Natural killer cell (primary cell): ENCODE measurements at places on chromosomes 13 and 19. TPM values are rescaled to one million over a fixed set of nuclear protein-coding genes. Genes with fewer than 3 reads are reported as not detected.
A peak's percentile ranks its signal among the peaks of the same experiment; 100 is the strongest.

TEX29 gene
- not detected for total RNA-seq

MARK4 gene
- 53.6 TPM for total RNA-seq

PEAK3 gene
- 8.4 TPM for total RNA-seq

CAPS gene
- 41.6 TPM for total RNA-seq

ZNF320 gene
- total RNA-seq = 14.0 TPM

MBD3L2 gene
- total RNA-seq = not detected

GRCh38 chr19:5988517-5989387 is 10.8 kb upstream of the RANBP3 start:
- DNase-seq = no peak

DNA sequence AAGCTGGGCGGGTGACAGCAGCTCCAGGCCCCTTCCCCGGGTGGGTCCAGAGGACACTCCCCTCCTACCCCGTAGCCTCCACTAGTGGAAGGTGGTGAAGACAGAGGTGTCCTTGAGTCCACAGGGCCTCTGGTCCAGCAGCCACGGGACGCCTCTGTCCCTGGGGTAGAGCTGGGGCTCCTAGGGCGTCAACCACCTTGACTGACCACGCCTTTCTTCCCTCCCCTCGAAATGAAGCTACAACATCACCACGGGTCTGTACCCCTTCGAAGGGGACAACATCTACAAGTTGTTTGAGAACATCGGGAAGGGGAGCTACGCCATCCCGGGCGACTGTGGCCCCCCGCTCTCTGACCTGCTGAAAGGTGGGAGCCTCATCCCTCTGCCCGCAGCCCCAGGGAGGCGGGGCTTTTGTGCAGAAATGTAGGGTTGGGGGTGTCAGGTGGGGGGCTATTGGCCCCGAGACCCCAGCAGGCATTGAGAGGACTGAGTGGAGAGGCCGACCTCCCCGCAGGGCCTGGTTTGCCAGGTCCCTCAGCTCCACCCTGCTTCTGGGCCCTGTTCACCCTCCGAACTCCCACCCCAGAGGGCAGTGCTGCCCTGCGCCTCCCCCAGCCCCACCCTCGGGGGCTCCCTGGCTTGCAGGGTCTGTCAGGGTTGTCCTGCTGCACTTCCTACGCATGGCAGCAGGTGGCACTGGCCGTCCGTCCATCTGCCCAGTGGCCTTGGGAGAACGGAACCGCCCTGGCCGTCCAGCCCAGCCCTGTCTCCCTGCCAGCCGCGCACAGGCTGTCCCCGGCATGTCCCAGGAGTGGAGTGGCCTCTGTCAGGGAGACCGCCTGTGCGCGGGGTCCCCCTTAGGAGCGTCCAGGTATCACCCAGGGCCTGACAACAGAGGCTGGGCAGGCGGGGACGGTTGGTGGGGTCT is 15.7 kb downstream of the STK11 start:
- no peak for DNase-seq

DNA sequence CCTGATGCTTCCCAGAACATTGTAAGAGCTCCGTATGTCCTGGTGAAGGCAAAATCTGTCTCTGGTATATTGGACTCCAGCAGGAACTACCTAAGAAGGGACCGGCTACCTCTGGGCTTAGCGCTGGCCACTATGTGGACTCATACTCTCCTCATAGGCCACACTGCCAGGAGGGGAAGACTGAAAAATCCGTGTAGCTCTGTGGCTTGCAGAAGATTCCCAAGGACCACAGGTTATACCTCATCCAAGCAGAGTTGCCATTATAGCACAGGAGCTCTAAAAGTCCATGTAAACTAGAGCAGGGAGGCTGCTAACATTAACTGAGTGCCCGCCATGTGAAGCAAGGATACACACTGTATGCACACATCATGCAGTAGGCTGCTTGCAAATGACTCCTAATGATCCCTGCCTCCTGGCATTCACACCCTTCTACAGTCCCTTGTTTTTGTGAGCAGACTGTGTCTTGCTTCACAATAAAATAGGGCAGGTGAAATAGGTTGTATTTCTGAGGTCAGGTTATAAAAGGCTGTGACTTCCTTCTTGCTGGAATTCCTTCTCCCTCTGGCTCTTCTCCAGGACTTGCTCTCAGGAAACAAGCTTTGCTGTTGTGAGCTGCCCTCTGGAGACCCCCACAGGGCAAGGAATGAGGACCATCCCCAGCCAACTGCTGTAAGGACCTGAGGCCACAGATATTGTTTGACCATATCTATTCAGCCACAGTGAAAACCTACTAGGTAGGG is 192.6 kb upstream of the UBL3 start:
- DNase-seq = no peak

DNA sequence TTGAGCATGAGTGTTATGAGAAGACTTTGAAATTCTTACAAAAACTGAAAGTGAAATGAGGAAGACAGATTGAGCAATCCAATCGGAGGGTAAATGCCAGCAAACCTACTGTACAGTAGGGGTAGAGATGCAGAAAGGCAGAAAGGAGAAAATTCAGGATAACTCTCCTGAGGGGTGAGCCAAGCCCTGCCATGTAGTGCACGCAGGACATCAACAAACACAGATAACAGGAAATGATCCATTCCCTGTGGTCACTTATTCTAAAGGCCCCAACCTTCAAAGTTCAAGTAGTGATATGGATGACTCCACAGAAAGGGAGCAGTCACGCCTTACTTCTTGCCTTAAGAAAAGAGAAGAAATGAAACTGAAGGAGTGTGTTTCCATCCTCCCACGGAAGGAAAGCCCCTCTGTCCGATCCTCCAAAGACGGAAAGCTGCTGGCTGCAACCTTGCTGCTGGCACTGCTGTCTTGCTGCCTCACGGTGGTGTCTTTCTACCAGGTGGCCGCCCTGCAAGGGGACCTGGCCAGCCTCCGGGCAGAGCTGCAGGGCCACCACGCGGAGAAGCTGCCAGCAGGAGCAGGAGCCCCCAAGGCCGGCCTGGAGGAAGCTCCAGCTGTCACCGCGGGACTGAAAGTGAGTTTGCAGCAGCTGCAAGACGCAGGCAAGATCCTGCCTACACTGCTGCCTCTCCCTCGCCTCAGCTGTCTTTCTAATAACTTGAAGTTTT is at the start of gene TNFSF13B:
Gene TNFSF13B, plus strand, starts transcription at position 118 of the 728 bp plus-strand sequence. Its CDS starts 178 bp downstream, at position 296.
- peak; percentile 55 for DNase-seq

GRCh38 chr13:79393564-79394249 is 12.3 kb downstream of the RBM26 start:
- DNase-seq = peak; percentile 76
